Trophoblast cell (in vitro differentiated cells and primary cell): ENCODE measurements at places on chromosomes 6 and 20.

- DNase-seq: no peak
Measured at GRCh38 chr6:10421158-10421920, 6.5 kb upstream of the TFAP2A start.

GRCh38 chr6:21321076-21321475 is 272.5 kb upstream of the SOX4 start:
- DNase-seq: no peak

DNA sequence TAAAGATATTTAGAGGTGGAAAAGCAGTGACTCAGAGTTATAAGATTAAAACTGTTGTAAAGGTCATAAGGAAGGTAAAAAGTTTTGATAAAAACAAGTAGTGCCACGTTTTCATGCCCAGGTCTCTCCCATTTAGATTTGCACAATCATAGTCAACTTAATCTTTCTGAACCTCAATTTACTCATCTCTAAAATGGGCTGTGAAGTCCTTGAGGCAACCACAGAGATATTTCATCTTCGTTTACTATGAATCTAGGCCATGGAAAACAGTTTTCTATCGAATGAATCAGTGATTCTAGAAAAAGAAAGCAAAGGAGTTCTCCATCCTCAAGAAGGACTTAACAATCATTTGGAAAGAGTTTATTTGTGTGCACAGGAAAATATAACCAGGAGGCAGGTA is 190.2 kb downstream of the EDN1 start:
- no peak for DNase-seq

- DNase-seq: no peak
Measured at GRCh38 chr20:52747845-52748284, 224.3 kb upstream of the TSHZ2 start.
